ENCODE measurements at places on chromosomes 4 and X. TPM values are rescaled to one million over a fixed set of nuclear protein-coding genes. Genes with fewer than 3 reads are reported as not detected.

DNA sequence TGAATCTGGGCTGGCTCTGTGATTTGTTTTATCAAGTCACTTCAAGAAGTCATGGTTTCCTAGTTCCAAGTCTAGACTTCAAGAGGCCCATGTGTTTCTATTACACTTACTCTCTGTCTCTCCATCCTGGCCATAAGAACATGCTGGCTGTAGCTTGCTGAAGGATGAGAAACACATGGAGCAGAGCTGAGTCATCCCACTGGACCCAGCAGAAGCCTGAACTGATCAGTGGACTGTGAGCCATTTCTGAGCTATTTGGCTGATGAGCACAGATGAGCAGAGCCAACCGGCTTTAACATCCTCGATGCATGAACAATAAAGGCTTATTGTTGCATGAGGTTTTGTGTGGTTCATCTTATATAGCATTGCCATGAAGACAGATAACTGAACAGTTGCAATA, 290.6 kb upstream of the BOD1L1 start:
- DNase-seq = no peak

DNA sequence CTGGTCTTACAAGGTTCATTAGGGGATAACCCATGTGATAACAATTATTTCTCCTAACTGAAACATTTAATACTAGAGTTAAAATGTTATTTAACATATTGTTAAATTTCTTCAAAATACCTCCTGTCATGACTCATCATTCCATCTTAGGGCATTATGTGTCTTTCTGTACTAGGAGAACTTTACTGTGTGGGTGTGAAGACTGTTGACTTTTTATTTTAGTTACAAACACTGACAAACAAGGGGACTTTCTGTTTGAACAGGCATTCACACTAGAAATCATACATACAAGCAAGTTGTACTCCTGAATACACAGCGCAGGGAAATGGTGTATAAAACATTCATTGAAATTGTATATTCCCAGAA, 175.9 kb downstream of the FBXW7 start:
- no peak for DNase-seq

DNA sequence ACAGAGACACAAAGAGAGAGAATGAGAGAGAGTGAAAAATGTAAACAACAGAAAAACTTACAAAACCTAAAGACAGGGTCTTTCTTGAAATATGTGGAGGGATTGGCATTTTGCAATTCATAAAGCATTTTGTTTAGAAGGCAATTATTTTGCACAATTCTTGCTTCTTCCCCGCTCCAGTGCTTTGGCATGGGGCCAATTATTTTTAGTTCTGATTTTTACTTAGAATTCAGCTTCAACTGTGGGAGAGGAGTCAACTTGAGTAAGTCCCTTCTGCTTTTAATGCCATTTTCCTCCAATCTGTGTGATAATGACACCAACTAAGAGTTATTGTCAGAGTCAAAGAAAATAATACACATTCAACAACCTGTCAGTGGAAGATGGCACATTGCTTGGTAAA, 1051.9 kb downstream of the NLGN4X start:
- DNase-seq = no peak

DNA sequence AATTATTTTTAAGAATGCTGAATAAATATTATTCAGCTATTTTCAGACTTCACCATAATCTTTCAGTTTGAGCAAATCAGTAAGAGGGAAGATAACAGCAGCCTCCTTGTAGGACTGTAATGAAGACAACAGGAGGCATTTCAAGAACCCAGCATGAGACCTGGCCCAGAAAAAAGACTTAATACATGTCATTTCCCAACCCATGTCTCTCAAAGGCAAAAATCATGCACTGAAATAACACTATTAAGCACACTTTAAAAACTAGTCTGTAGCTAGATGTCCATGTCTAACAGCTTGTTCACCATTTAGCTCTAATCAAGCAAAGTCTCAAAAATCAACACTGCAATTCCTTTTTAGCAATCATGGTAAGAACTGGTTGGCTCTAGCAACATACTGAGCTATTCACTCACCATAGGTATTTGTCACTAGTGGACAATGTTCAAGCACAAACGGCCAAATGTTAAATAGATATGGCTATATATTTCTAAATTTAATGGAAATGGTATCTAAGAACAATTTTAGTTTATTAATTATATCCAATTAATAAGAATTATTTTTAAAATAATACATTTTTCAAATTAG, 109.9 kb downstream of the WDFY3 start:
- no peak for DNase-seq

The HS6ST2 gene
- total RNA-seq = not detected

The SPANXN3 gene
- not detected for total RNA-seq

The APELA gene
- not detected for total RNA-seq

The DRP2 gene
- not detected for total RNA-seq

The FATE1 gene
- not detected for total RNA-seq

The FAM9B gene
- total RNA-seq = not detected

The NHSL2 gene
- total RNA-seq = 1.7 TPM

Data from gastrocnemius medialis (tissue), 4 donors.